Myocyte (in vitro differentiated cells): ENCODE measurements at places on chromosomes 1 and 21.

DNA sequence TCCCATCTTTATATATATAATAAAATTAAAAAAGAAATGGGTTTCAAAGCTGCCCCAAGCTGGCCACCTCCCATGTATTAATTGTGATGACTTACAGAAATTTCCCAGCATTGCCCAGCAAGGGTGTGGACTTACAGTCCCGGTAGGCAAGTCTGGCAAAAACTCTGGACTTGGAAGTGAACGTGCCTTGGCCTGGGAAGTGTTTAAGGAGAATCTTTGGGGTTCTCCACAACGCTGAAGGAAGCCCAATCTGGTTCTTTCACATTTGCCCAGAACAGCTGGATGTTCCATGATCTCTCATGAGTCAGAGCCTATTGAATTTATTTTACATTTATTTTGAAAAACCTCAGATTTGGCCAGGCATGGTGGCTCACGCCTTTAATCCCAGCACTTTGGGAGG is 98.4 kb upstream of the SLC45A1 start:
- DNase-seq = no peak

DNA sequence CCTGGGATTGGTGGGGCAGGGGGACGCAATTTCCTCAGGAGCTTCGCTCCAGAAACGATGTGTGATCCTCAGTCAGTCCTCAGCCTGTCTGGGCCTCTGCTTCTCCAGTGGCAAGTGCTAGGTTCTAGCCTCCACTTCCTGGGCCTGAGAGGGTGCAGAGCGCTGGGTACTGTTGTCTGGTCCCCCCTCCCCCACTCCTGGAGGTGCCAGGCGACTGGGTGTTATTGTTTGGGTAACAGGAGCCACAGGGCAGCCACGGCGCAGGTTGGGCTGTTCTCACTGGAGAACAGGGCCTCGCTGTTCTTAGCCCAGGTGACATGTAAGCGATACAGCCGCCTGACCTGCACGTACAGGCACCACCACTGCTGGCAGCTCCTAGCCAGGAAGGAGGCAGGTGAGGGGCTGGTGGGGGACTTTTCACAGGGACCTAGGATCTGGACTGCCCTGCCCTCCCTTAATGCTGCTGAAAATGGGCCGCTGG is 2.1 kb downstream of the RPS6KA1 start:
- no peak for DNase-seq

DNA sequence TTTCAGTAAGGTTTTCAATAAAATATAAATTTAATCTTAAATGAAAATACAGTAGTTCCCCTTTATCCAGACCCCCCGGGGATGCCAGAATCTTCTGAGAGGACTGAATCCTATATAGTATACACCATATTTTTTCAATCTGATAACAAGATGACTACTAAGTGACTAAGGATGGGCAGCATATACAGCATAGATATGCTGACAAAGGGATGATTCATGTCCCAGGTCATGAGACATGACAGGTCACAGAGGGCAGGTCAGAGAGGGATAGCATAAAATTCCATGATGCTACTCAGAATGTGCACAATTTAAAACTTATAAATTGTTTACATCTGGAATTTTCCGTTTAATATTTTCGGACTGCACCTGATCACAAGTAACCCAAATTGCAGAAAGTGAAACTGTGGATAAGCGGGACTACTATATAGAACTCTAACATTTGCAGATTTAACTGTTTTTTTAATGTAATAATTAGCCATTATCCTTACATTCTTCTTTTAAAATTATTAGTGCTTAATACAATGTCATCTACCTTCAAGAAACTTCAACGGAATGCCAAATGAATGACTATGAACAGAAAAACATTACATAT is 48.8 kb downstream of the LRRC40 start:
- no peak for DNase-seq

- DNase-seq = no peak
Observed at GRCh38 chr1:235011064-235011598, 117.5 kb downstream of the TOMM20 start.

- DNase-seq = no peak
Observed at GRCh38 chr1:67672260-67672803, 12.7 kb upstream of the GADD45A start.

GRCh38 chr1:162178432-162178831 is 108.9 kb downstream of the NOS1AP start:
- DNase-seq = no peak

GRCh38 chr21:34874684-34875513 is 174.2 kb downstream of the RUNX1 start:
- no peak for DNase-seq

GRCh38 chr1:156624814-156625435 is 5.7 kb downstream of the HAPLN2 start:
- no peak for DNase-seq

- no peak for DNase-seq
Observed at GRCh38 chr1:94253456-94254017, 16.2 kb upstream of the ARHGAP29 start.

DNA sequence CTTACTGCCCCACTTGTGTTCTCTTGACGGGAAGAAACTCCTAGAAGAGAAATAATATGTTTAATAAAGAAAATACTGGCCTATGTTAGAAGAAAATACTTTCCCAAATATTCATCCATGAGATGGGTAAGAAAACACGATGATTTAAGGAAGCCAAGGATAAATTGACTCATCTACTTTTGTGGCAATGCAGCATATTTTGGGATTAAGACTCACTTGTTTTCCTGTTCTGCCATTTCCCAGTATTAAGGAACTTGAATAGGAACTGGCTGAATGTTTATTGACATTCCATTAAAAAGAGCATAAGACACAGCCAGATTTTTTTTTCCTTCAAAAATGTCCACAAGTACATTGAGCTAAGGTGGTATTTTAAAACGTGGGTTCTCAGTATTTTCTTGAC is 10.9 kb upstream of the ADAMTS5 start:
- DNase-seq = peak; percentile 27

DNA sequence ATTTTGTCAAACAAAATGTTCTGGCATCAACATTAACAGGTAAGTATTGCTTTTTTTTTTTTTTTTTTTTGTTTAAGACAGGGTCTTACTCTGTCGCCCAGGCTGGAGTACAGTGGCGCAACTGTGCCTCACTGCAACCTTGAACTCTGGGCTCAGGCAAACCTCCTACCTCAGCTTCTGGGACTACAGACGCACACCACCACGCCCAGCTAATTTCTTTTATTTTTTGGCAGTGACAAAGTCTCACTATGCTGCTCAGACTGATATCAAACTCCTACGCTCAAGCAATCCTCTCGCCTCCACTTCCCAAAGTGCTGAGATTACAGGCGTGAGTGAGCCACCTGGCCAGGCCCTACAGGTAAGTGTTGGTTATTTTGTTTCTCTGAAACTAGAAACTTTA is 2.4 kb downstream of the TUT4 start:
- no peak for DNase-seq

DNA sequence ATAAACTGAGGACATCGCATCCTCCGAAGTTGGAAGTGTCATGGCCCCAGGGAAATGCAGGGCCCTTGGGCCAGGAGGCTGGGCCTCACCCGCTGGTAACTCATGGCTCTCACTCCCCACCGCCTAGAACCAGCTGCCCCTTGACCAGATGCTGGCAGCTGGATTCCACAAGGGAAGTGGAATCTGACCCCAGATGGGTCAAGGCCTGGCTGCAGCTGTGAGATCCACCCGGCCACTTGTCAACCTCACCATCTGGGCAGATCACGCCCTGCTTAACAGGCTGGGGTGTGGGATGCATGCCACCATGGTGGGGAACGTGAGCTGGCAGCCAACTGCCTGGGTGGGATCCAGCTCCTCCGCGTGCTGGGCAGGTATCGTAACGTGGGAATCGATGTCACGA is 25.5 kb downstream of the KCNAB2 start:
- peak; percentile 65 for DNase-seq

DNA sequence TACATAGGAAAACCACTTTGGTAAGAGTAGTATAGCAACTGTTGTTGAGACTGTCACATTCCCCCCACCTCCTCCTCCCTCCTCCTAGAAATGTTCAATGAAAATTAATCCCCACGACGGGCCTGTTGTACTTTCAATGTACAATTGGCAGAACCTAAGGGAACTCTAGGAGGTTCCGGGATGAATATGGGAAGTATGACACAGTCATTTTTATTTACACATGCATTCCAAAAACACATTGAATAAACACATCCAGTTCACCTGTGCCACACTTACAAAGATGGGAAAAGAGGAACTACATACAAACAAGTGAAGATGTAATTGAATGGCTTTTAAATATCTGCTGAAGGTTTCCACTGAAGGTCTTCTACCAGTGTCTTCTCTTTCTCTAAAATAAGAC is 144.4 kb upstream of the NBPF11 start:
- no peak for DNase-seq

DNA sequence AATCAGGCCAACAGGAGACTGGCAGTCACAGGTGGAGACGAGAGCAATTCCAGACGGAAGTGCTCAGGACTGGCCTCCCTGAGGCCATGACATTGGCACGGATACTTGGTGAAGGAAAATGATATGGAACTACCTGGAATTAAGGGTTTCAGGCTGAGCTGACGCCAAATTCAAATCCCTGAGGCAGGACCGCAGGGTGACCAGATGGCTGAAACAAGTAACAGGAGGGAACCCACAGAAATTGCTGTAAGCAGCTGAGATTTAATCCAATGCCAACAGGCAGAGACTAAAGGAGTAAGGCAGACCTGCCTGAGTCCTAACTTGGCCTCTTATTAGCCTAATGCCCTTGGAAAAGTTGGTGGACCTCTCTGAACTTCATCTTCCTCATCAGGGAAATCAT is 76.2 kb downstream of the ERG start:
- DNase-seq = peak; percentile 31

- DNase-seq = peak; percentile 79
Observed at GRCh38 chr21:43731891-43732711, 13.2 kb downstream of the PDXK start.

GRCh38 chr1:226700861-226701260 is 38.2 kb downstream of the ITPKB start:
- DNase-seq = no peak

GRCh38 chr1:9413071-9413876 is 120.6 kb downstream of the SPSB1 start:
- DNase-seq = peak; percentile 91

DNA sequence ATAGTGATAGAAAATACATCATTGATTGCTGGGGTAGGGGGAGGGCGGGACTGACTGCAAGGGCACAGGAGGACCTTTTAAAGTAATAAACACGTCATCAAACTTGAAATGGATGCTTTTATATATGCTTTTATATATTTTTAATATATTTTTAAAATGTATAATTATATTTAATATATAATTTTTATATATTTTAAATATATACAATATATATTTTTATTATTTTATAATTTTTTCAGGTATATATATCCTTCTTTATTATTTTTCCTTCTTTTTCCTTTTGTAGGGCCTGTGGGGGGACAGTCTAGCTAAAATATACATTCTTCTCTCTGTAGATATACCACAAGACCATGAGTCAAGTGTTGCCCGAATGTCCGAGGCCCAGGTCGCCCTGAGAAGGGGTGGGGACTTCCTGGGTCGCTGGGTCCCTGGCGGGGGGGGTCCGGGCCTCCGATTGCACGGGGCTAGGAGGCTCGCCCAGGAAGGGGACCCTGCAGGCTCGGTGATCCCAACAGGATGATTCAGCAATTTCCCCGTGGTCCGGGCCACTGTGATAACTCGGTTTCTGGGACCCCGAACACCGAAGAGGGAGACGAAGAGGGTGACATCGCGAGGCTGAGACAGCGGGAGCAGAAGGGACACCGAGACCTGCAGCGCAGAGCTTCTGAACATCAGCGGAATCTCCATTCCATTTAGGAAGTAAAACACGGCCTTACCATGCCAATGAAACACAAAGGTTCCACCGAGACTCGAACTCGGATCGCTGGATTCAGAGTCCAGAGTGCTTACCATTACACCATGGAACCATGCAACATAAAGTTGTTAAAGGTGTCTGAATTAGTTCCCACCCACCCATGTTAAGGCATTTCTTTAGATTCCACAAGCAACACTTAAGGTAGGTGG is 112.5 kb upstream of the NBPF11 start:
- DNase-seq = no peak

DNA sequence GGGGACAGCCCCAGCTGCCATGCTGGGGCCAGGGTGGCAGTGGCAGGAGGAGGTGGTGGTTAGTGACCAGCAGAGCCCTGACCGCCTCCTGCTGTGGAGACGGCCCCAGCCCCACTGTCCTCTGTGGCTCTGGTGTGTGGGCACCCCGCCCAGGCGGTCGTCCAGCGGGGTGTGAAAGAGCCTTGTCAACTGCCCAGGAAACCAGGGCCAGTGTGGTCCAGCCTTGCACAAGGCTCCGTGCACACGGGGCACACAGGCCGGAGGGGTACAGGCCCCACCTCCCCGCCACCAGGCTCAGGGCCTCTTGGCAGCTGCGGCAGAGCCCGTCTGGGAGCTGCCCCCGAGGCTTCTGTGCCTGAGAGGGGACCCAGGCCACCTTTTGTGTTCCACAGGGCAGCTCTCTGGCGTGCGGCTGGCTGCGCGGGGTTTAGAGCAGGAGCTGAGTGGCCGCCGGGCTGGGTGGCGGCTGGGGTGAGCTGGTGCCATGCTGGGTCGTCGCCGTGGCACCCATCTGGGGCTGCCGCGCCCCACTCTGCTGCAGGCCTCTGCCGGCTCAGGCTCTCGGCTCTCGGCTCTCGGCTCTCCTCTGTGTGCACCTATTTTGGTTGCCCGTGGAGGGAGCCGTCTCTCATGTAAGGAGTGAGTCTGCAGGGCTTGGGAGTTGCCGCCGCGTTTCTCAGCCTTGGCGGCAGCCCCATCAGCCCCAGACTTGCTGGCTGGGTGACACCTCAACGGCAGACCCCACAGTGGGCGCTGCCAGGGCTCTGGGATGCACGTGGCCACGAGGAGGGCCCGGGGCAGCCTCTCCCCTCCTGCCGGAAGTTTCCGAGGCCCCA is 36.1 kb downstream of the SLX9 start:
- DNase-seq = no peak

- peak; percentile 32 for DNase-seq
Observed at GRCh38 chr1:39679821-39680220, 7.9 kb upstream of the NT5C1A start.

- DNase-seq = no peak
Observed at GRCh38 chr1:102837551-102837950, 270.8 kb downstream of the COL11A1 start.

DNA sequence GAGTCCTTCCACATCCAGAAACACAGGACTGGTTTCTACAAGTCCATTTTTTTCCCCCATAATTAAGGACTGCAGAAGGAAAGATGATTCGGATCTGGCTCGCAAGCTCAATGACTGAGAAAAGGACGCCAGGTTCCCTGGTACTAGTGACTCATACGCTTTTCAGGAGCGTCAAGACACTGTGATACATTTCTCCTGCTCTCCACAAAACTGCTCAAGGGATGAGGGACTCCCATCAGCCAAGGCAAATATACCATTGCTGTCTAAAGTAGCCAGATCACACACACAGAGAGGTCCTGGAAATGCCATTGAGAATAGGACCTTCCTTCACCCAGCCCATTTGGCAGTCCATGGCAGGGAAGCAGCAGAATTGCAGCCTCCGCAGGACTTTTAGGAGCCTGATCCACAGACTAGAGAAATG is 253.6 kb upstream of the IRF2BP2 start:
- DNase-seq = no peak

DNA sequence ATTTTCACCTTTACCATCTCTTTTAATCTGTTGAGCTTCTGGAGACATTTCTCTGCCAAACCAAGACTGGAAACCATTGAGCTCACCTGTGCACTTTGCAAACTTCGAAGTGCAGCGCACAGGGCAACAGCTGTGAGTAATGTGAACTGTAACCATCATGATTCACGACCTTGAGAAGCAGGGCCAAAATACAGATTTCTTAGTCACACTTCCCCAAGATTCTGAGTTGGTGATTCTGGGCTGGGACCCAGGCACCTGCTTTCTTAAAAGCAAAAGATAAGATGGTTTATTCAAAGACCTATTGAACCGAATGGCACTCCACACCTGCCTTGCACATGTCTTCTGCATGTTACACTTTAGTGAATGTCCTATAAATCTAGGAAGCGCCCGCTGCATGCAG is 10.2 kb downstream of the AGTRAP start:
- peak; percentile 26 for DNase-seq
